ENCODE measurements at places on chromosomes 7 and 10.

DNA sequence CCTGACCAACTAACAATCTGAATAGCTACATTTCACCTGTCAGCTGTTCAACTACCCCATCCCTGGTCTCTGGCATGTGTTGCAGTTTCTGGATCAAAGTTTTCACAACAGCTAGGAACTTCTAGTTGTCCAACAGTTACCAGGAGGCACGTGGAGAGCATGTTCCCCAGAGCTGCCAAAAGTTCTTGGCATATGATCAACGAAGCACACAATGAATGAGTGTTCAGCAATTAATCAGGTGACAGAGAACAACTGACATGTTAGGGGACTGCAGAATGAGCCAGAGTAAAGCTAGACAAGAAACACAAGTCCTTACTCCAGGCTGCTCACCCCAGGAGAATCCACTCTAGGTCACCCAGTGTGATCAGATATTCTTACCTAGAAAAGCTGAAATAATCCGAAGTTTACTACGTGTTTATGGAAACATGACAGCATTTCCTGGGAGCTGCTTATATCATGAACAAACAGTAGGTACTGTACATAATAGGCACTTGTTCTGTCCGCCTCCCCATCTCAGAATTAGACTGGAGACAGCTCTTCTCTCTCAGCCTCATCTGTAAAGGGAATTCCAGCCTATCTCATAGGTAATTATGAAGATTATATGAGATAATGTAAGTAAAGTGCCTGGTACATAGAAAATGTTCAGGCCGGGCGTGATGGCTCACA lies 50.6 kb downstream of the ZNF438 start:
- no peak for DNase-seq

- DNase-seq, result no peak
Measured at GRCh38 chr7:84714765-84715164, 472.1 kb downstream of the SEMA3D start.

DNA sequence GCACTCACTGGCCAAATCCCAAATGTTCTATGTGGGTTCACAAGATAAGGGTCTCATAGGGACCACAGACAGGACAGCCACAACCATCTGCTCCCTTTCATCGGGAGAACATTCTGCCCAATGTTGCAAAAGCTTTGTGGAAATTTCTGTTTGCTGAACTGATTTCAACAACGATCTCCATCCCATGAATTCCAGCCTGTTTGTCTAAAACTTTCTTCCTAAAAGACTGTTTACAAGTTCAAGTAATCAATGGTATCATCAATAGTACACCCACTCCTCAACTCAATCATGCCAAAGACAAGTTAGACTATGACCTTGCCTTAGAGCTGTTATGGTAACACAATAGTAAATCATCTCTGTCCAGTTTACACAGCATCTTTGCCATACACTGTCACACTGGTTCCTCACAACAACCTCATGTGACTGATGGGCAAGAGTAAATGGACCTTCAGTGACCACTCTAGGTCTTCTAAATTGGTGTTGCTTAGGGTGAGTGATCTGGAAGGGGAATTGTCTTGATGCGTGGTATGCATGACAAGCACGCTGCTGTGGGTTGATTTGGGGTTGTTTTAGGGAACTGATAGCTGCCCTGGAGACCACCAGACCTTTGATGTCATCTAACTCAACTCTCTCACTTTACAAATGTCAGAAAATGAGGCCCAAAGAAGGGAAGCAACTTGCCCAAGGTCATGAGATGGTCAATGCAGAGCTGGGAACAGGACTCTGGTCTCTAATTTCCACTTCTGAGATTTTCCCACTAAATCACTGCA lies 95.1 kb downstream of the PPP1R3C start:
- DNase-seq, result no peak

GRCh38 chr10:131693766-131694165 lies 207.0 kb upstream of the PPP2R2D start:
- DNase-seq, result no peak

- no peak for DNase-seq
Measured at GRCh38 chr7:152956006-152956405, 196.5 kb downstream of the ACTR3B start.

GRCh38 chr7:118839515-118839914 lies 615.0 kb downstream of the ANKRD7 start:
- no peak for DNase-seq

DNA sequence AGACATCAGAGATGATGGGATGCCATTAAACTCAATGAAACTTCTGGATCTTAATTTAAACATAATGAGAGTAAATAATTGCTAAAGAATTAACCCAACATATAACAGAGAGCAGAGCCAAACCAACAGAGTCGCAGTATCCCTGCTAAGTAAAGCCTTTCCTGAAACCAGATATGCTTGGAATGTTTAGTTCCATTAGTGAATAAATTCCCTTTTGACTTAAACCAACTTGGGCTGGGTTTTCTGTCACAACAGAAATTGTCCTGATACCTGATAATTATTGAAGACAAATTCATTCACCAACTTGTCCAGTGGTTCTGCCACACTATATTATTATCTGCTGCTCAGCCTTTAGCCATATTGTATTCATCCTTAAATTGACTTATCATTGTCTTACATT lies 286.7 kb downstream of the FZD1 start:
- DNase-seq, result no peak

- DNase-seq, result no peak
Measured at GRCh38 chr7:100400041-100400440, 26.8 kb downstream of the PILRA start.

GRCh38 chr10:58351616-58352578 lies 17.1 kb downstream of the UBE2D1 start:
- no peak for DNase-seq

- DNase-seq, result no peak
Measured at GRCh38 chr10:110357252-110357780, 52.6 kb upstream of the SMNDC1 start.

DNA sequence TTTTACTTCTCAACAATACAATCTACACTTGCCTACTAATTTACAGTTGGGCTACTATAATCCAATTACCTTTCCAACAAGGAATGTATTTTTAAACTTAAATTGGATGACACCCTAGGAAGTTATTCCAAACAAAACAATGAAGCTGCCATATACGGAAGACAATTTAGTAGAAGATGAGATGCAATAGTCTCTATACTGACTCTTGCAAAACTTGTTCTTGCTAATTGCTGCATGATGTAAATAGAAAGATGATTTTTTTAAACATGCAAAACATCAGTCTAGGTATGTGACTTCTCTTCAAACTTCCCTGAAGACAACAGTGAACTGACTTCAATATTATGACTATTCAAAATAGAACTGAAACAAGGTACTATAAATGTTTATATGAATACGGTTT lies 17.6 kb downstream of the NT5C3A start:
- no peak for DNase-seq

DNA sequence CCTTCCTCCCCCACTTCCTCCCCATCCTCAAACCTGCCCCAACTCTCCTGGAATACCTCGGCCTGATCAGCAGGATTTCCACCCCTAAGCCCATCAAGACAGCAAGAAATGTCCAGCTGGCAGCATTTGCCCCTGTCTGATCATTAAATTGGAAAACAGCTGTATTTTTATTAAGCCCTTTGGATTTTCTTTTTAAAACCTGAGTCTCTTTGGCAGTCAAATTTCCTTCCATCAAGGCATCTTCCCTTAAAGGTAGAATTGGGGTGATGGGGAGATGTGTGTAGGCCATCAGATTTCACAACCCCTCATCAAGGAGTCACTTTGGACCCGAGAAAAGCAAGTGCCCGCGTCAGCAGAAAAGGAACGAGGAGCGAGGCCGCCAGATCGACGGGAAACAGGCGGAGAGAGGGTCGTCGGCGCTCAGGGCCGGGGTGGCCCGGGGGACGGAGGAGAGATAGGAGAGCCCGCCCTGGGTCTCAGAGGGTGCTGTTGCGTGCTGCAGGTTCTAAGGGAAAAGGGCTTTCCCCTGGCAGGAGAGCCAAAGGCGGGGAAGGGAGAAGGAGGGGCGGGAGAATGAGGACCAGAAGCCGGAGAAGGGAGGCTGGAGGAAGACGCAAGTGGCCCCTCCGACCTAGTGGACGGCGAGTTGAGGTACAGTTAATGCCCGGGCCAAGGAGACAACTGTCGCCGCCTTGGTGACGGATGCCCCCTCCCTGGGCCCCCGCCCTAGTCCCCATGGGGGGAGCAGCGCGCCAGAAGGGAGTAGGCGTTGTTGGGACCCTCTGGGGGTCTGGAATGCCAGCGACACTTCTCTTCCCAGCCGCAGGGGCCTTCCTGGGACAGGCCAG lies 11.5 kb upstream of the GATA3 start:
- no peak for DNase-seq

DNA sequence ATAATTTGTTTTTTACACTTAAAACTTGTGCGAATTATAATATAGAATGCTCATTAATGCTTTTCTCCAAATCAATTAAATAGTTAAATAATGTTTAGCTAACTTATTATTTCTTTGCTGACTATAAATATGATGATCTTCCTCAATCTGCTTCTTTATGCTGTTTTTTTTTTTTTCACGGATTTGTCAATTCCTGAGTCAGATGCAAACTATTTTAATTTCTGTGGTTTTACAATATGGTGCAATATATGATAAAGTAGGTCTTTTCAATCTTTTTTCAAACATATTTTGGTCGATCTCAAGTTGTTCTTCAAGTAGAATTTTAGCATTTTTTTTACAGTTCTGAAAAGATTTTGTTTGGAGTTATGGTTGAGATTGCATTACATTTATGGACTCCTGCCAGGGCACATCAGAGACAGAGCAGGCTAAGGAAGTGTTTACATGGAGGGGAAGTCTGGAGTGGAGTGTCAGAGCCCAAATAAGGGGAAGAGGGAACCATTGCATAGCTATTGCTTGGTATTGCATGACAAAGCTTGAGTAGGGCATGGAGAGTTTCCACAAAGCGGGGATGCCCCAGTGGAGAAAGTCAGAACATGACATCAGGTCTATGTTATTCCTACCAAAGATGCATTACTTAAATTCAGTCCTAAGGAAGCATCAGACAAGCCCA lies 204.4 kb downstream of the OTUD1 start:
- no peak for DNase-seq
